ENCODE measurements at places on chromosomes 6 and 20.

DNA sequence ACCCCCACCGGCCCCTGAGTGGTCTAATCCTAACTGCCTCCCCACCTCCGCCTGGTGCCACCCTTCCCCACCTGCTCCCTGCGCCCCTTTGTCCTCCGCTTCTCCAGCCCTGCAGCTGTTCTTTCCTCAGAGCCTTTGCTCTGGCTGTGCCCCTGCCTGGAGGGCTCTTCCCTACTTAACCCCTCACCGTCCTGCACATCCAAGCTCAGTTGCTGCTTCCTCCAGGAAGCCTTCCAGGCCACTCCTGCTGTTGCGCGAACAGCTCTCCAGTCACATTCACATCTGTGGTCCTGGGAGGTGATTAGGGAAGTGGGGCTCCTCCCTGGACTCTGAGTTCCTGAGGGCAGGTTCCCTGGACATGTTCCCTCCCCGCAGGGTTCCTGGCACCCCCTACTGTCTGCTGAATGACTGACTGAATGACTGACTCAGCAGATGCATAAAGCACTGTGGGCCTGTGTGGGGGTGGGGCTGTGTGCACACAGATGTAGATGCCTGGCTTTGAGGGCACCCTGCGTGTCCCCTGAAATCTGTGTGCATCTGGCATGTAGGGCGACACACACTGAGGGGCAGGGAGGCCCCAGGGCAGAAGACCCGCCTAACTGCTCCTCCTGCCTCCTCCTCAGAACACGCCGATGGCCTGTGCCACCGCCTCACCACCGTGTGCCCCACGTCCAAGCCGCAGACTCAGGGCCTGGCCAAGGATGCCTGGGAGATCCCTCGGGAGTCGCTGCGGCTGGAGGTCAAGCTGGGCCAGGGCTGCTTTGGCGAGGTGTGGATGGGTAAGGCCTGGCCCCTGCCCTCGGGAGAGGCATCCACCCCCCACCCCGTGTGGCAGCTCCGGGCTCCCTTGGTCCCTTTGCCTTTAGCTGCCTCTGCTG is 51.4 kb downstream of the SRC start:
- no peak for DNase-seq

DNA sequence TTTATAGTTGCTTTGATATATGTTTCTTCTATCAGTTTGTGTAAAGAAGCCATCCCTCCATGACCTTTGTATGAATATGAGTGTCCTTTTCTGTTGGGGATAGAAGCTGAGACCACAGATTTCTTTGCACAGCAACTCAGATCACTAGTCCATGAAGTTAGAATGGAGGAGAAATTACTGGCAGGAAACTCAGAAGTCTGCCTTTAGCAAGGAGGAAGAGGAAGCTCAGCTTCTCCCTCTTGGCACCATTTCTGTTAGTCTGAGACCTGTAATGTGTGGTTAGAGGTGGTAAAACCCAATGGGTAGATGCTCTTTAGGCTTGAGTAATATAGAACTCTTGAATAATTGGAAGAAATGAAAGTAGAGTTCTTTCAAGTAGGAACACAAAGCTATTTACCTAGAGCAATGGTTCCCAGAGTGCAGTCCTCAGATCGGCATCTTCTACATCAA is 995.3 kb upstream of the FLRT3 start:
- no peak for DNase-seq

GRCh38 chr6:3088968-3089367 is 20.7 kb downstream of the RIPK1 start:
- no peak for DNase-seq

DNA sequence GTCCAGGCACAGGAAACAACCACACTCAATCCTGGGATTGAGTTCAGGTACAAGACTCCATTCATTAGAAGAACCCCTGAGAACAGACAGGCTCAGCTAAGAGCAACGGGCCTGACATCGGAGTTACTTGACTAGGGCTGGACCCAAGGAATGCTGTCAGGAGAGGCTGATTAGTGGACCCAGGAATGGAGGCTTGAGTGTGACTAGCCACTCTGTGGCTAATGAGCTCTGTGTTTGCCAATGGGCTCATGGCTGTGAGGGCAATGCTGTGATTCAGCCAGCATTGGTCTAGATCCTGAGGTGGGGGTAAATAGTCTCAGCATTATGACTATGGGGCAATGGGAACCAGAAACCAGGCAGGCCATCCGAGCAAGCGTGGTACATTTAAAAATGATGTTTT is 71.8 kb downstream of the RIOK1 start:
- DNase-seq, result peak; percentile 36

- no peak for DNase-seq
These were observed 27.1 kb upstream of the BEND6 start for GRCh38 chr6:56927538-56928453.

DNA sequence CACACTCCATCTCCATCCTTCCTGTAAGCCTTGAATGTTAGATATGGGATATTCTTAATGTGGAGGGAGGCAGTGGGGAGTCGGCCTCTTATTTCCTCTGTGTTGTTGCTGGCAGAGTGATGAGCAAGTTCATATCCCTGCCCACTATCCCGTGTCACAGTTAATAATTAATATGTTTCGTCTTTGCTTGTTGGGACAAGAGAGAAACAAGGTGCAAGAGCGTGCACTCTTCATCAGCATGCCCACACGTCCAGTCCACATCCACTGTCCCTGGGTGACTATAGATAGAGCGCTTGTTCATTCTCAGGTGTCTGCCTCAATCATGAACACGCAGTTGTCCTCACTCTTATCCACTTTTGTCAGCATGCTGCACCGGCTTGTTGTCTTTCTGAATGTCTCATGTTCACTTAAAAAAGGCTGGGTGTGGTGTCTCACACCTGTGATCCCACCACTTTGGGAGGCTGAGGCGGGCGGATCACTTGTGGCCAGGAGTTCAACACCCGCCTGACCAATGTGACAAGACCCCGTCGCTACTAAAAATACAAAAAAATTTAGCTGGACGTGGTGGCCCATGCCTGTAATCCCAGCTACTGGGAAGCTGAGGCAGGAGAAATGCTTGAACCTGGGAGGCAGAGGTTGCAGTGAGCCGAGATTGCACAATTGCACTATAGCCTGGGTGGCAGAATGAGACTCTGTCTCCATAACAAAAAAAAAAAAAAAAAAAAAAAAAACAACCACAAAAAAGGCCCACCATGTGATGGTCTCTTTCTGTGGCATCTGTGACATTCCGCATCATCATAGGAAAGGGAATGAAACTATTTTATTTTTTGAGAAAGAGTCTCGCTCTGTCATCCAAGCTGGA is 34.2 kb downstream of the PPP1R3G start:
- no peak for DNase-seq

DNA sequence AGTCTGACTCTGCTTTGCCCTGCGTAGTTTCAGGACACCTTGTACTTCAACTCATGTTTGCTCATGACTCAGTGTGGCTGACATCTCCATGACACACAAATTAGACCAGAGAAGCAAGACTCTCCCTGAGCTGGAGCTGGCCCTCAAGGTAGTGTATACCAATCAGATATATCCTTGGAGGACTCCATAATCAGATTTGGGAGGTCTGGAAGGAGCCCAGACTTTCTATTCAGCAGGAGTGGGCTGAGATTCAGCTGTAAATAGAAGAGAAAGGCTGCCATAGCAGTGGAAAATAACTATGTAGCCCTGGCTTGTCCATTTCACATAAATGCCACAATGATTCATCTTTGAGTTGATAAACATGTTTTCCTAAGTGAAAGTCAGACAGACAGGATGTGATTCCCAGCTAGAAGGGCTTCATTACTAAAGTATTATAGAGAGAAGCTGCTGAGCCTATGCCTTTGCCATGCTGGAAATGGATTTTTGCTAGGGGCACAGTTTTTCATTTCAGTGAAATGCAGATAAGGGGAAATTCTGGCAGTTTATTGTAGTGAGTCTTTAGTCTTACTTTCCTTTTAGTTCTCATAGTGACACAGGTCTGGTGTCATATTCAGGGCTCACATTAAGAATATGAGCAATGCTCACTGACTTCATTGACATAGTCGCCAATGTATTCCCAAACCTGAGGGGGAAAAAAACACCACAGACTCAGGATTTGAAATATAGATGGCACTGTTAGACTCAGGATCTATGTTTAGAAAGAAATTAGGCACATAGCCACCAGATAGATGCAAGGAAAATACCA is 95.3 kb downstream of the CLVS2 start:
- DNase-seq, result no peak

- DNase-seq, result no peak
These were observed 8.4 kb upstream of the DEFB121 start for GRCh38 chr20:31414381-31414780.

- DNase-seq, result no peak
These were observed 196.4 kb upstream of the GMDS start for GRCh38 chr6:2441601-2442475.

- DNase-seq, result no peak
These were observed 155.2 kb downstream of the NFATC2 start for GRCh38 chr20:51387125-51387875.

GRCh38 chr20:5211803-5212714 is 85.3 kb downstream of the CDS2 start:
- no peak for DNase-seq

DNA sequence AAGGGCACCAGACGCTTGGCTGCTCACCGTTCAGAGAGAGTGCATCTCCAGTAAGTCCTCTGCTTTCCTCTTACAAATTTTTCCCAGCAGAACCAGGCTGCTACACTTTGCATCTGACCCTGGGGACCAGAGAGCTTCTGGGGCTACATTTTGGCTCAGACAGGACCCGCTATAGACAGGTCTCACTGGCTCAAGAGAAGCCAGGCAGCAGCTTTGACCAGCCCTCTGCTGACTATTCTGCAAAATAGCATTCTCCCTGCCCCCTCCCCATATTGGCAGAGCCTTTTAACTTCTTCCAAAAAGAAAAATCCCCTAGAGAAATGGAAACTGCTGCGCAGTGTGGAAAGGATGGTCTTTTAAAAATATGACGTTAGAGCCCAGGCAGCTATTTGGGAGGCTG is 37.2 kb downstream of the CPXM1 start:
- no peak for DNase-seq

GRCh38 chr6:156563714-156564113 is 213.5 kb upstream of the ARID1B start:
- no peak for DNase-seq

GRCh38 chr20:6726761-6727160 is 40.7 kb upstream of the BMP2 start:
- DNase-seq, result no peak

GRCh38 chr6:5898563-5898962 is 108.2 kb downstream of the NRN1 start:
- no peak for DNase-seq

GRCh38 chr6:51608932-51609331 is 478.5 kb downstream of the PKHD1 start:
- no peak for DNase-seq

DNA sequence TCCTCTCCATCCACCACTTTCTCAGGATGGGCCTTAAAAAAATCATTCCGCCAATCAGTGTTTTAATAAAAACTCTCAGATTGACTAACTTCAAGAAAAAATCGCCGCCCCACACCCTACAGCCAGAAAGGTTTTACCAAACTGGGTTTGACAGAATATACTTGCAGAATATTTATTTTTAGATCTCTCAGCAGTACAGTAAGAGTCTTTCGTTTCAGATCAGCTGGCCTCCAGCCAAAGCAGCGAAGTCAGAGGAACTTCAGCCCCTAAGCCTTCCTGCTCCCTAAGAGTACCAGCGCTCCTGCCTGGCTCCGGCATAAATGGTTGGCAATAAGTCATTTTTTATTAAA is 24.7 kb downstream of the TBC1D7 start:
- no peak for DNase-seq

DNA sequence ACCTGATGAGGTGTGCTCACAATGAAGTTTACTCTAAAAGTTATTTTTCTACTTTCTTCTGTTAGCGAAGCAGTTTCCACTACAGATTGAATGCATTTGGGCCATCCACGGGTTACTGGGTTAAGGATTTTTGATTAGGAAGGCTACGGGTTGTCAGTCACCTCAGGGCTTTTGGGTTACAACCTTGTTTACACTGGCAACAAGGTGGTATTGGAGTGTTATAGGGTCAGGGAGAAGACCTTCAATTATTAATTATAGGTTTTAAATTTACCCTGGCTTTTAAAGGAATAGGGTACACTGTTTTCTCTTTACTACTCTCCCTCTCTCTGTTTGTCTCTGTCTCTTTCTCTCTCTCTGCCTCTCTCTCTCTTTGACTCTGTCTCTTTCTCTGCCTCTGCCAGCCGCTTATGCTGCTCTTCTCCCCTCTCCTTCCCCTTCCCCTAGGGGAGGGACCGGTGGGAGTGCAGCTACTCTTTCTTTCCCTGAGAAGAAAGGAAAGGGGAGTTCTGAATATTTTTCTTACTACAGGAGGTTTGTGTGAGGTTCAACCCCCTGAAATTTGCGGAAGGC is 40.2 kb upstream of the AGPAT4 start:
- DNase-seq, result no peak

DNA sequence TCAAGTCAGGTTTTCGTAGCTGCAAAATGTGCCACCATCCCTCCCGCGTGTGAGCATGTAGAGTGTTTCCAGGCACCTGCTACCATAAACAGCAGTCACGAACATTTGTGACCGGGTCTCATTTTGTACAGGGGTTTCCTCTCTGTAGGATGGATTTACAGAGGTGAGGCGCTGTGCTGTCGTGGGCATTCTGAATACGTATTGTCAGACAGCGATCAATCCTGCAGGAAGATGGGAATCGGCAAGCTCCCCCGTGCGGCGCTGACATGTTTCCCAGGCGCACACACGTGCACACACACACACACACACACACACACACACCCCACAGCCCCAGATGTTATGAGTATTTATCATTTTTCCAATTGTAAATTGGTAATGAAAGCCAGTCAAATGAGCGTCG is 15.8 kb downstream of the ANKRD60 start:
- DNase-seq, result no peak

- DNase-seq, result no peak
These were observed 11.0 kb downstream of the KIF16B start for GRCh38 chr20:16562259-16562658.

DNA sequence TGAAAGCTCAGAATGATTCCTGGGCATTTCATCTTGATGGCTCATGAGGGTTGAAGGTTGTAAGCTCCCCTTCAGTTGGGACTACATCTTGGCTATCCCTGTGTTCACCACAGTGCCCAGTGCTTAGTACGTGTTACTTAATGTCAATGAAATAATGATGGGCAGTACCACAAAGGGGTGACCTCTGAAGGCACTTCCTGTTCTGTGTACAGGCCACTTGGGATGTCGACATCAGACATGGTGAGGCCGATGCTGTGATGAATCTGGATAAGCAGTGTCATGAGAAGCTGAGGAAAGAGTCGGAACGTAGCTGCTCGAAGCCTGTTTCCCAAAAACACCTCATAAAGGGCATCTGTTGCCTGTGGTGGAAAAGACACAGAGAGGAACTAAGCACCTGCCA is 27.6 kb upstream of the RBL1 start:
- DNase-seq, result no peak

DNA sequence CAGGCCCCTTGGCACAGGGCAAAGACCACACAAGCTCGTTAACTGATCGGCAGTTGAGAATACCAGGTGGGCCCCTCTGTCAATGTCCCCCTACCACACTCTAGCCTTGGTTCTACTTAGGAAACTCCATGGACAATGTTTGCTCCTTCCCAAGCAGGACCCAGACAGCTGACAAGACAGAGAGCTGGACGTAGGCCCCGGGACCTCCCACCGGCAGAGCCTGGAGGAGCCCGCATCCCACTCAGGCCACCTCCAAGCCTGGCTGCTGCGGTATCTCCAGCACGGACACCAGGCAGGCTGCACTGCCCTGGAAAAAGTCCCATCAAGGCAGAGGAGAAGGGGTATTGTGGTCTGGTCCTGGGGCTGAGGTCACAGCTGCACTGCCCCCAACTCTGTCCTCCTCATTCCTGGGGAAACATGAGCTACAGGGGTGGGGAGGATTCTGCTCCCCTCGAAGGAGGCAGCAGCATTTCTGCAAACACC is 6.2 kb upstream of the GRM4 start:
- no peak for DNase-seq

- no peak for DNase-seq
These were observed 4.4 kb downstream of the ANKRD60 start for GRCh38 chr20:58224097-58224496.

- no peak for DNase-seq
These were observed 48.4 kb downstream of the CEP43 start for GRCh38 chr6:167047554-167047953.

Data from AG04449 (cell line).